ENCODE measurements at places on chromosomes 7 and 10.

DNA sequence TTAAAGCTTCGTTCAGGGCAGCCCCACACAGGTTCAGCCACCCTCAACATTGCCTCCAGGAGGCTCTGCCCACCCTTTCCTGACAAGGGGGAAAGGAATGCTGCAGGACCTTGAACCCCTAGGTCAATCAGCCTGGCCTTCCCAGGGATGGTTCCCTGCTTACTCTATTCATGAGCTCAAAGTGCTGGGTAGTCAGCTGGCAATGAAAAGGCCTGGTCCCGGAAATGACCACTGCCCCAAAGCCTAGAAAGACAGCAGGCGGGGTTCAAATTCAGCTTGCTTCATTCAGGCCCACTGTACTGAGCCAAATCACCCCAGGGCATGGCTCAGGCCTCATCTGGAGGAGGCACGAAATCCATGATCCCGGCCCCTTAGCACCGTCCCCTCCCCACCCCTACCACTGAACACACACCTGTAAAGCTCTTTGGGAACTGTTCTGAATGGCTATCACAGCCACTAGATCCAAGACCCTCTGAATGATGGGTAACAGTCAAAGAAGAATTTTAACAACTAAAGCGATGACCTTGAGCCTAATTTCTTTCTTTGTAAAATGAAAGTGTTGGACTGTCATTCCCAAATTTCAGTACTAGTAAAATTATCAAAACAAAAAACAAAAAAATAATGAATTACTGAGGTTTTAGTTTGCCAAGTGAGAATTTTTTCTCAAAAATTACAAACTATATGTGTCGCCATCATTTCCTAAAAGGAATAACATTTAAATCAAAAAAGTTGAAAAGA is 1.0 kb downstream of the URGCP start:
- no peak for DNase-seq

DNA sequence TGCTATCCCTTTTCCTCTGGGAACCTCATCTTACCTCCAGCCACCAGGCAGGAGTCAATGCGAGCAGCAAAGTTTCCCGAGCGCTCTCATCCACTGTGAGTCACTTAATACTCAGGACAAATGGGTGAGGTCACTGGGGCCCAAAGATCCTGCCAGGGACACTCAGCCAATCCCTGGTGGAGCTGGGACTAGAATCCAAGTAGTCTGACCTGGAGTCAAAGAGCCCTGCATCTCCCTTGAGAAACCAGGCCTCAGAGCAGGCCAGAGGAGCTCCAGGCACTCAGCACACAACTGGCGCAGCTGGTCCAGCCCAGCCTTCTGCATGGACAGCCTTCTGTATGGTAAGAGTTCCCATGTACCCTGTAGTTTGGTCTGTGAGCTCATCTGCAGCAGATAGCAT is 142.3 kb downstream of the MAPK8 start:
- no peak for DNase-seq

DNA sequence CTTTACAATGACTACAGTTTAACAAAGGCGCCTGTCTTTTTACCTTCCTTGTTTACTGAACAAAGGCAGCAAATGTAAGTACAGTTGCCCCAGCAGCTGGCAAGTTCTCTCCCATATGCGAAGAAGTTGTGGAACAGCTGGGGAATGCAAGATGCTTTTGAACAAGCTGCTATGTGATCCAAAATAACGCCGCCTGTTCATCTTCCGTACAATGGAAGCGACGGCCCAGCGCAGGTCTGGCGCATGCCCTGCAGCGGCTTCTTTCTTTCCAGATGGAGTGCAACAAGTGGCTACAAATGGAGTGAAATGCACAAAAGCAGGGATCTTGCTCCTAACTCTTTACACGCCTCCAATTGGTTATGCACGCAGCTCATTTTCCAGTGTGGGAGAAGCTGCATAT is 97.0 kb upstream of the SVIL start:
- no peak for DNase-seq

DNA sequence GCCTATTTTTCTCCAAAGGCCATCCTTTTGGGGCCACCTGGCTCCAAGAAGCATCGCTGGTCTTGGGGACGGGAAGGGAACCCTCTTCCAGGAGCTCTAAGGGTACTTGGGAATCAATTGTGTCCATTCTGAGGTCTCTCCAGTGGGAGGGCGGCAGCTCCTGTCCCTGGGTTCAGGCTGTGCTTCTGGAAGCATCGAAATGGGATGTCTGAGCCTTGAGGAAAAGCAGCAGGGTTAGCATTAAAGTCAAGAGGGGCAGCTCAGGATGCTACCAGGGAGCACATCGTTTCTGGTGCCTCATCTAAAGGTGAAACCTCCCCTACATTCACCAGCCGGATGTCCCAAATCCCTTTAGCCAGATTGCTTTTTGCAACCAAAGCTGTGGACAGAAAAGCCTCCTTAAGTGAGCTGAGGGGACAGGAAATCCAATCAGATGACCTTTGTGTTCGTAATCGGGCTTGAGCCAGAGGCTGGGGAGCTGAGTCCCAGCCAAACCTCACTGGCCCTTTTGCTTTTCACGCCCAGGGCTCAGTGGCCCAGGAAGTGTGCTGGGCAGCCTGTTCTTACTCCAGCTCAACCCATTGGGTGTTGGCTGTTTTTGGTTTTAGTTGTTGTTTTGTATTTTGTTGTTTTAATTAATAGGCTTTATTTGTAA is 88.8 kb upstream of the ANLN start:
- no peak for DNase-seq

- no peak for DNase-seq
Observed at GRCh38 chr10:67794909-67795460, 43.0 kb downstream of the DNAJC12 start.

DNA sequence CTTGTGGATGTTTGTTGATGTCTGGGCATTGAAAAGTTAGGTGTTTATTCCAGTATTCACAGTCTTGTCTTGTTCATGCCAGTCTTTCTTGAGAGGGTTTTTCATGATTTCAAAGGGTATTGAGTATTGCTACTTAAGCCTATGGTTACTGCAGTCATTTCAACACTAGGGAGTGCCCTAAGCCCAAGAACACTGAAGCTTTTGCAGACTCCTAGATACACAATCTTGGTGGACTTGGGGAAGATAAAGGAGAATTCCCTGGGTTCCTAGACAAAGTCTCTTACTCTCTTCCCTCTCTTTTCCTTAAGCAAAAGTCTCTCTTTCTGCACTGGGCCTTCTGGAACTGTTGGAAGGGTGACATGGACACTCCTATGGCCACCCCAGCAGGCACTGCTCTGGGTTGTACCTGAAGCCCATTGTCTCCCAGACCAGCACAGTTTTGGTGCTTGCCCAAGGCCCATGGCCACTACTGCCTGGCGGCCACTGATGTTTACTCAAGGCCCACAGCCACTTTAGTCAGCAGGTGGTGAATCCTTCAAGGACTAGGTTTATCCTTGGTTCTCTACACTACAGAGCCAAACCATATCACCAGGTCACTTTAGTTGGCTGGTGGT is 24.9 kb downstream of the SAMD9 start:
- peak; percentile 22 for DNase-seq

- no peak for DNase-seq
Observed at GRCh38 chr10:94631077-94631875, 52.3 kb upstream of the CYP2C18 start.

DNA sequence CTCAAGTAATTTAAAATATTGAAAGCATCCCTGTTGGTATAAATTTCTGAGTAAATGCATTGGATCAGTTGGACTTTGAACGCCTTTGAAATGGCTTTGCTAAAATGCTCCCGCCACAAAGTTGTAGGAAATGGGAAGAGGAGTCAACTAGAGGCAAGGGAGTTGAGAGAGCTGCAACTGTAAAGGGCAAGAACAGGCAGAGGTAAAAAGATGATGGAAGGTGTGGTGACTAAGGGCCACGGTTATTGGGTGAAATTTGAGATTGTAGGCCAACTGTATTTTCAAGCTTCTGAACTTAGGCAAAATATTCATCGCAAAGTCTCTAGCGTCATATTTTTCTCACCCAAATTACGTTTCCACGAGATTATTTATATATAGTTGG is 595 bp upstream of the SUMF2 start:
- no peak for DNase-seq

GRCh38 chr10:57579926-57580325 is 687.8 kb downstream of the IPMK start:
- DNase-seq: no peak

DNA sequence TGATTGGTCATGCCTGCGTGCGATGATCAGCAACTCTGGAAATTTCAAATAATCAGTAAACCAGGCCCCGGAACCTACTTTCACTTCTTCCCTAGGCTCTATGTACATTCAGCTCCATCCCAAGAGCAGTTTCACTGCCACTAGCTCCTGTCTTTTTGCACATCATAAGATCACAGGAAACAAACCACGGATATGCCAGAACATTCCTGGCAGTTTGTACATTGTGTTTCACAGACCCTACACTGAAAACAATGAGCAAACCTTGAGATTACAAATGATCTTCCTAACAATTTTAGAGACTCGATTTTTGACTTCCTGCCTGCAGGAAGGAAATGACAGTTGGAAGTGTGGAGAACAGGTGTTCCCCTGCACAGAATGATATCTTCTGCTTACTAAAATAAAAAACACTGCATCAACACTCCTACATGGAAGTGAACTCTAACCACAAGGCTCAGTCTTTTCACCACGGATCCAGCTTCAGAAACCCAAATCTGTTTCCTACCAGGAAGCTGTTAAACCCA is 7.6 kb upstream of the TMEM236 start:
- DNase-seq: no peak

GRCh38 chr7:156881679-156882078 is 11.3 kb downstream of the LMBR1 start:
- DNase-seq: no peak

- no peak for DNase-seq
Observed at GRCh38 chr10:86058964-86059363, 307.6 kb downstream of the GRID1 start.

GRCh38 chr7:15755061-15755460 is 68.6 kb upstream of the MEOX2 start:
- DNase-seq: no peak

DNA sequence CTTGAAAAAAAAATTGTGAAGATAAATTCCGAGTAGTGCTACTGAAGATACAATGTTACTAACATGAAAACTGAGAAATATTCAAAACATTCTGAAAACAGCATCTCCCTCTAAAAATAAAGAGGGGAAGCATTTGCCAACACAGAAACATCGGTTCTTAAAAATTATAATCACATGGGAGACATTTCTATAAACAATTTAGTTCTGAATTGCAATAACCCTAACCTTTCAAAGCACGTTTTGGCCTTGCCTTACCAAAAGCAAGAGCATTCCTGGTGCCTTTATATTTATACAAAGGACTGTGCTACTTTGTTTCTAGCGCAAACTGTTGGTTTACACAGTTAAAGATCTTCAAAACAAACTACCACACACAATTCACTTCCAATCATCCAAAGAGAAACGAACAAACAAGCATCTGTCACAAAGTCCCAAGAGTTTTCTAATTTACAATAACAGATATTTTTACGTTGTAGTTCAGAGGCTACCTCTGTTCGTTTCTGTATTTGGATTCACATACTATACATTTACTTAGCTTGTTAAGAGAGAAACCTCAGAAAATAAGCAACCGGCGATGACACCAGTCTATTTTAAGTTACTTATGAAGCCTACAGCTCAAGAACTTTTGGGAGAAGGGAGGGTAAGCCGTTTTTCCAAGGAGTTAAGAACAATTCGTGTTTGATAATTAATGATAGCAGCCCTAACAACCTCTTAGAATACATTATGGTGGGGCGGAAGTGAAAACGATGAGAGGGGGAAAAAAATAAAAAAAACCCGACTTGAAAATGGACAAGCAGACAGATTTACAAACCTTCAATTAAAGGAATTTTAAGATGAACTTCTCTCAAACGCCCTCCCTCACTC is 1.3 kb downstream of the ABI1 start:
- no peak for DNase-seq

- no peak for DNase-seq
Observed at GRCh38 chr10:122588381-122588780, 27.8 kb downstream of the DMBT1 start.

- no peak for DNase-seq
Observed at GRCh38 chr7:37070471-37070870, 346.2 kb upstream of the AOAH start.

GRCh38 chr7:27160546-27161213 is 4.2 kb upstream of the HOXA7 start:
- no peak for DNase-seq

GRCh38 chr10:85848756-85849155 is 517.8 kb downstream of the GRID1 start:
- DNase-seq: no peak

DNA sequence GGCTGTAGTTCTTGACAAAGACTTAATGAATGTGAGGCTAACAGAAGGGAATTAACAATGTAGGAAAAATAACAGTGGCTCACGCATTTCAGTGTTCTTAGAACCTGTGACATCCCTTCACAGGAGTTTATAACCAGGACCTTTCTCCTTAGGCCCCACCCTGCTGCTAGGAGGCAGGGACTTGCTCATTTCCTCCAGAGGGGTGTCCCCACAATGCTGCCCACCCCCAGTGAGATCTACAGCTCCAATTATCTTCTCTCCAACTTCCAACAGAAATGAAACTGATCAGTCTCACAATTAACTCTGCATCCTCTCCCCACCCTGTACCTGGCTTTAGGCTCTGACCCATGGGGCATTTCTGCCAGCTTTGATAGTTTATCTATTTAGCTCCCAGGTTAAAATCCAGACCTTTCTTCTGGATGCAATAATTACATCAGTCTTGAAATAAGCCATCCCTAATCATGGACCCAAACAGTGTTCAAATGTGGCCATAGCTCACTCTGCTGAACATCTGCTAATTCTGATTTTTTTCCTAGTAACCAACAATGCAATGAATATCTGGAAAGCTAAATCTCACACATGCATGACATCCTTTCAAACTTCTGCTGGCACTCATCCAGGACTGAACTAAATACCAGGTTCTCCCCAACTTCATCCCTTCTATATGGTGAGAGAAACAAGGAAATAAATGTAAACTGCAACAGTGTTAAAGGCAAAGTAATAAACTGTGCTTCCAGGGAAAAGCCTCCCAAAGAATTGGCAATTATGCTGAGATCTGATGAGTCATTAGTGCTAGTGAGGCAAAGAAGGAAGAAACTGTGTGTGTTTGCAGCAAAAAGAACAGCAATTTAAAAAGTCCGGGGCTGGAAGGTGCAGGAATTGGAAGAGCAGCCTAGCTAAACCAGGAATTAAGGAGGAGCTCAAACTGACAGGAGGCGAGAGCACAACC is 64.6 kb downstream of the HERPUD2 start:
- DNase-seq: no peak

DNA sequence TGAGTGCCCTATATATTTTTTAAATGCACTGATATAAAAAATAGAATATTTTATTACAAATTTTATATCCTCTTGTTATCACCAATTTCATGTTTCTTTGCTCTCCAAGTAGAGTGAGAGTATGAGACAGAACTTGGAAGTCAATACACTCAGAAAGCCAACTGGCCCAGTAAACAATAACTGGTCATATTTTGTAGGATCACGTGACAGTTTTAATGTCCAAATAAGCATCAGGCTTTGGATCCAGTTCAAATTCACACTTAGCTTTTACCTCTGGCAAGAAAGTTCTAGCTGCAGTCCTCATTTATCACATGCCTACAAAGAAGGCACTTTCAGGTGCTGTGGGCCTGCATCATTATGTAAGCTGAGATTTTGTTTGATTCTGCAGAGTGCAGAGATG is 21.6 kb upstream of the TPK1 start:
- DNase-seq: no peak

Measured in bone marrow (tissue), 2 donors.